Uterus (tissue), 4 donors: ENCODE measurements at places on chromosomes 16 and 17. TPM values are rescaled to one million over a fixed set of nuclear protein-coding genes. Genes with fewer than 3 reads are reported as not detected.

GPRC5B gene
- 16.5 TPM for total RNA-seq

PDIA2 gene
- total RNA-seq, result not detected

ARHGDIG gene
- total RNA-seq, result 2.1 TPM

KLHL11 gene
- total RNA-seq, result 53.3 TPM

KRT20 gene
- total RNA-seq, result 0.83 TPM
